ENCODE measurements at places on chromosomes 11 and 22.

DNA sequence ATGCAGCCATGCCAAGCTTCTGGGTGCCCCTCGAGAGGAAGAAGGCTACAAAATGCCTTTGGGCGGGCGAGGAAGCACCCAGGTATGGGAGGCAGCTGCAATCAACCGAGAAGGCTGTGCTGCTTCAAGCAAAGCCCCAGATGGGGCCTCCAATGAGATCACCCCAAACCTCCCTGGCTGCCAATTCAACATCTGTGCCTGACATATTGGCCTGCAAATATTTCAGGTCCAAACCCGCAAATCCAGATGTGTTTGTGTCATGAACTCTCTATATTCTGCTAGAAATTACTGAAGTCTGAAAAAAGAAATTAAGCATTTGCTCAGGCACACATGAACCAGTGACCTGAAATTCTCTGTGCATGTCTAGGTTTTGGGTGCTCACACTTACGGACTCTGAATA, 78.8 kb upstream of the RCN1 start:
- no peak for DNase-seq

- DNase-seq = no peak
Observed at GRCh38 chr11:101439488-101439887, 144.3 kb downstream of the TRPC6 start.

- peak; percentile 55 for DNase-seq
Observed at GRCh38 chr22:41021613-41022454, 70.6 kb upstream of the EP300 start.

- DNase-seq = no peak
Observed at GRCh38 chr11:9982796-9983579, 311.0 kb downstream of the SBF2 start.

DNA sequence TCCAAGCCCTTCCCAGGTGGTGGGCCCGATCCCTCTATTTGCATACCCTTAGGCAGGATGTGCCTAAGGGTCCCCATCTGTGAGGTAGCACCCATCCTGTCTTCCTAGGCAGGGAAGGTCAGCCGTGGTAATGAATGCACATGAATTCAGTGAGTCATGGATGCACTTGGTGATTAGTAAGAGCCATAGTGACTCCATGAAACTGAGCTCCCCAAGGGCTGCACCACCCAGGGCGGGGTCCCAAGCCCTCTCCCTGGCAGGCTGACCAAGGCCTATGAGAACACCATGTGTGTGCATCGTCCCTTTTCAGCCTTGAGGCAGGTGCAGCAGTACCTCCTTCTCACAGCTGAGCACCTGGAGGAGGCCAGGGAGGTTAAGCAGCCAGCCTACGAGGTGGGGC, 15.6 kb upstream of the SUSD2 start:
- DNase-seq = no peak

DNA sequence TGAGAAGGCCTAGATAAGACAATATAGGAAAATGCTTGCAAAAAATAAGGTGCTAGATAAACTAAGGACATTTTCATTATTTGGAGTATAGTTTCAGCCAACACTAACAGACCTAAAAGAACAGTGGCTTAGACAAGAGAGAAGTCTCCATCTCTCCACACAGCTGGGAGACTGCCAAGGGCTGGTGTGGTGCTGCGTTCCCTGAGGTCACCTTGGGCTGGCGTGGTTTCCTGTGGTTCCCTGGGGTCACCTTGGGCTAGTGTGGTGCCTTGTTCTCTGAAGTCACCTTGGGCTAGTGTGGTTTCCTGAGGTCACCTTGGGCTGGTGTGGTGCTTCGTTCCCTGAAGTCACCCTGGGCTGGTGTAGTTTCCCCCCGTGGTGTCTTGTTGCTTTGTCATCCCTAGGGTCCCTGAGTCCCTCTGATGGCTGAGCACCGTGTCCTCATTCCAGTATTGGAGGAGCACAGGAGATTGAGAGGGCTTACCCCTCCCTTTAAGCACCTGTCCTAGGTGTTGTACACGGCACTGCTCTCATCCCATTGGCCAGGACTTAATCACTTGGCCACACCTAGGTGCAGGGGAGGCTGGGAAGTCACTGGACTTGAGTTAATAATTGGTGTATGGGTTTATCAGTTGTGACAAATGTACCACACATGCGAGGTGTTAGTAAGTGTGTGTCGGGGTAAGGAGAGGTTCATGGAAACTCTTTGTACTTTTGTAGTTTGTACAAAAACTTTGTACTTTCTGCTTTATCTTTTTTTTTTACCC, 14.9 kb downstream of the SAMM50 start:
- no peak for DNase-seq

GRCh38 chr22:19709063-19709769, 5.1 kb upstream of the SEPTIN5 start:
- DNase-seq = no peak

GRCh38 chr11:129237880-129238638, 45.9 kb upstream of the ARHGAP32 start:
- no peak for DNase-seq

- DNase-seq = peak; percentile 40
Observed at GRCh38 chr22:35299217-35299672, 449 bp upstream of the TOM1 start.

DNA sequence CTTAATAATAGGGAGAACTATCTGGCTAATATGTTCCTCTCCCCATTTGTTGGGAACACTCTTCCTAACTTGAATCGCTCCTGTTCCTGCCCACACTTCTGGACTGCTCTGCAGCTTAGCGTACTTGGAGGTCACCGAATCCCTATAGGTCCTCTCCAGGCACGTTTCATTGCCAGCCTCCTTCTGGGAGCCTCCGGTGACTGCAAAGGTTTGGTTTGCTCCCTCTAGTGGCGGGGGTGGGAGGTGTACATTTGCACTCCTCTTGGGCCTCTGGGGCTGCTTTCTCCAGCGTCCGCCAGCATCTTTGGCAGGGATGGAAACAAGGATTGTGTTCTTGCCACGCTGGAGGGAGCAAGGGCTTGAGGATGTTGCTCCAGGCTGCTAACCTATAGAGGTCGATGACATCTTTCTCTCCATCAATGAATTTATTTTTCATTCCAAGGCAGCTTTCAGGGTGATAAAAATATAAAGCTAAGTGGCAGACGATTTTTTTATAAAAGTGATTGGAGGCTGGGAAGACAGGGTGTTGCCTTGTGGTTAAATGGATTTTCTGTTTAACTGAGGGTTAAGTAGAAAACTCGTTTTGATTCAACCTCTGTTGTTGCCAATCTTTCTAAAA, 48.7 kb downstream of the TSPAN18 start:
- peak; percentile 65 for DNase-seq

- no peak for DNase-seq
Observed at GRCh38 chr11:76267556-76267955, 61.3 kb upstream of the WNT11 start.

- DNase-seq = no peak
Observed at GRCh38 chr22:16970446-16970845, 37.6 kb downstream of the GAB4 start.

DNA sequence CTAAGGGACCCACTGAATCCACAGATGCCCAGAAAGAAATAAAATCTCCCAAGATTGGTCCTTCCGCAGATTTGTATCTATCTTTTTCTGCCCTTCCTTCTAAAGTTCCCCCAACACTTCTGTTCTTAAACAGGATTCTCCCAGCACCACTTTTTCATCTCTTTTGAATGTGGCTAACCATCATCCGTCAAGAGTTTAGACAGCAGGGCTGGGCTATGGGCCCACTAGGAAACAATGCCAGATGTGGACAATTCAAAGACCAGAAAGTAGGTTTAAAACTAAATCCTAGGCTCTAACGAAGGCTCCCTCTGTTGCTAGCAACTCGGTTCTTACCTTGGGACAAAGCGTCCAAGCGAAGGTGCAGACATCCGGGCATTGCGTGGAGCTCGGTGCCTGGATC, 100.0 kb downstream of the AMBRA1 start:
- no peak for DNase-seq

GRCh38 chr11:2521081-2521732, 76.4 kb downstream of the KCNQ1 start:
- DNase-seq = no peak

DNA sequence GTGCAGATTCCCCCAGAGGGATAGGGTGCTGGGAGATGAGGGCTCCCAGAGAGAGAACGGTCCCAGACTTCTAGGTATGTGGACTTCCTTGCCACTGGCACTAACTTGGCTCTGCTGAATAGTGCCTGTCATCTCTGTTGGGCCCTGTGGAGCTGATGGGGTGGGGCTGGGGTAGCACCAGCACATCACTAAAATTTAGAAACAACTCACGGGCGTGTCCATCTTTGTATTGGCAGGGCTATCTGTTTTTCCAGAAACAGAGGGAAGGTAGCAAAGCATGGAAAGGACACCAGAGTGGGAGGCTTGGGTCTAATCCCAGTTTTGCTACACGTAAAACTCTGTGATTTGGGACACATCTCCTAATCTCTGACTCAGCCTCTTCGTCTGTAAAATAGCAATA, 25.8 kb downstream of the SWAP70 start:
- no peak for DNase-seq

GRCh38 chr11:78429660-78430059, 12.0 kb upstream of the GAB2 start:
- DNase-seq = no peak

DNA sequence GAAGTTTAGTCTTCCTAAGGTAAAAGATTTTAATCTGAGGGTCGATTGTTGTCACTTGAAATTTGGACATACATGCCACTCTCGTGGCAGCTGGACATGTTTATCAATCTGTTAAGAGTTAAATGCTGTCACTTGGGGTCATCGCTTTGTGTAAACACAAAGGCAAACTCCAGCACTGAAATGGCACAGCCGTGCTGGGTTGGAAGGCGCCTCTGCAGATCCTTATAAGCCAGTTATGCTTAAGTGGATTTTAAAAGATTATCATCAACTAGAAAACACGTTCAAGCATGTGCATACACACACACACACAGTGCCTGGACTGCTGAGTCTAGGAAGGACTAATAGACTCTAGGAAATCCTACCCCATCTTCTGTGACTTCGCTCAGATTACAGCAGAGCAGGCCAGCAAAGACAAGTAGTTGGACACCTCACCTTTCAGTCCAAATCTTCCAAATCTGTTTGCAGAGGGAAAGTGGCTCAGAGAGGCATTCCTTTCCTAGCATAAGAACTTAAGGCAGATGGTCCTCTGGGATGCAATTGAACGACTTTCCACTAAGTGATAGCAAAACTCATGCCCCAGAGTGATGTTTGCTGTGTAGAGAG, 83.7 kb downstream of the CACNG2 start:
- no peak for DNase-seq

DNA sequence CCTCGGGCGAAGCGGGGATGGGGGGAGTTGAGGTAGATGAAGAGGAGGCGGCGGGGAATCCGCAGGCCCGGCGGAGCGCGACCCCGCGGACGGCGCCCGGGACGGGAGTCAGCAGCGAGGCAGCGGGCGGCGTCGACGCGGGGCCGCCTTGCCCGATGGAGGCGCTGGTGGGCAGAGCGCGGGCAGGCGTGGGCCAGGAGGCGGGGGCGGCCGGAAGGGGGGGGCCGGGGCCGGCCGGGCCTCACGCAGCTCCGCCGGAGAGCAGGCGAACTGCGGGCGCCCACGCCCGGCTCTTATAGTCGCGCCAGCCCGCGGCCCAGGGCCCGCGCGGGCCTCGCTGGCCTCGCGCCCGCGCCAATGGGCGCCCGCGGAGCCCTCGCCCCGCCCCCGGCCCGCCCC, at the start of gene IGF2:
IGF2 (minus strand) TSS at position 267 of the 399 bp plus-strand sequence. CDS start 3,866 bp downstream, outside the sequence.
- DNase-seq = no peak

GRCh38 chr11:2532704-2533586, 88.1 kb downstream of the KCNQ1 start:
- DNase-seq = peak; percentile 90

DNA sequence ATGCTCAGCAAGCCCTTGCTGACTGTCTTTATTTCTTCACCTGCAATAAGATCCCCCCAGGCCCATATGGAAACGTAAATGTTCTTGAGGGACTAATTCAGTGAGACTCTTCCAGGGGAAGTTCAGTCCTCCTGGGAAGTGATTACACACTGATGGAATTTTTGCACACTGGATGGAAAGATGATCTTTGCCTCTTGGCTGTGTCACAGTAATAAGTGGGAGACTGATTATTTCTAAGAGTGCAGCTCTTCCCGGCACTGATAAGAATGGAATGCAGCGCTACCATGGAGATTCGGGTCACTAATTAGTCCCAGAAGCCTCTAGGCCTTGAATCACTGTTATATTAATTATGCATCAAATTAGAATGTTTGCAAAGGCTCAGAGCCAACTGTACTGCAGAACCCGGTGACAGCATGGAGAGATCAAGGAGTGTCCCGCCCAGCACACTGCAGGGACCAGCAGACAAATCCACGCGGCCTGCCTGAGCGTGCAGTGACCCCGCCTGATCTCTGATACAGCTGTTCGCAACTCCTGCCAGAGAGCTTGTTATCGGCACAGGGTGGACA, 178.3 kb downstream of the SNX19 start:
- DNase-seq = no peak

DNA sequence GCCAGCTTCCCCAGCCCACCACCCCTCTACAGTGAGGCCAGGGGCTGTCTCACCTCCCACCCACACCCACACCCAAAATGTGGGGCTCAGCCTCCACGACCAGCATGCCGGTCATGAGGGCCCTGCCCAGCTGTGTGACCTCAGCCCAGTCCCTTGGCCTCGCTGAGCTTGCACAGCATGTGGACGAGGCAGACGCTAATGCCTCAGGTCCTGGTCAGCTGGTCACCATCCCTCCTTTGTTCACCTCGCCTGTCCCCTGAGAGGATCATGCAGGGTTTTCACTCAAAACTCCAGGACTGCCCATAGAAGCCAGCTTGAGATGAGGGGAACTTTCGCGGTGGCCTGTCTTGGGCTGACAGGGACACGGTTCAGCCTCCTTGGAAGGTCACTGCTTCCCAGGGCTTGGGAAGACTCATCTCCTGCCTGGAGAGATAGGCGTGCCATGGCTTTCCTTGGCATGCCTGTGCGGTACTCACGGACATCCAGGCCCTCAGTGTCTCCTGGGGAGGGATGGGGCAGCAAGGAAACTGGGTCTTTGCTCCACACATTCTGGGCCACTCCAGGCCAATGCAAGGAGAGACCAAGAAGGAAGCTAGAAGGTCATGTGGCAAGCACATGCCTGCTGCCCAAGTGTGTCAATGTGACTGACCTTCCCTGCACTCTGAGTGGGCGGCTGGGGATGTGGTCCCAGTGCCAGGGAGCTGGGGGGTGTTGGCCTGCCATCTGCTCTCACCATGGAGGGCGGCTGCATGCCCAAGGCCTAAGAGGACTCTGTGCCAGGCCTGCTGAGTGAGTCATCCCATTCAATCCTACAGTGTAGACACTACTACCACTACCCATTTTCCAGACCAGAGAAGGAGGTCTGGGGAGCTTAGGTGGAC, 3.2 kb upstream of the RTN4R start:
- no peak for DNase-seq

- DNase-seq = peak; percentile 13
Observed at GRCh38 chr11:94876645-94877442, 96.5 kb downstream of the CWC15 start.

- DNase-seq = no peak
Observed at GRCh38 chr11:58805065-58805464, 39.4 kb downstream of the GLYATL2 start.
